ENCODE measurements at places on chromosomes 5 and 9.

DNA sequence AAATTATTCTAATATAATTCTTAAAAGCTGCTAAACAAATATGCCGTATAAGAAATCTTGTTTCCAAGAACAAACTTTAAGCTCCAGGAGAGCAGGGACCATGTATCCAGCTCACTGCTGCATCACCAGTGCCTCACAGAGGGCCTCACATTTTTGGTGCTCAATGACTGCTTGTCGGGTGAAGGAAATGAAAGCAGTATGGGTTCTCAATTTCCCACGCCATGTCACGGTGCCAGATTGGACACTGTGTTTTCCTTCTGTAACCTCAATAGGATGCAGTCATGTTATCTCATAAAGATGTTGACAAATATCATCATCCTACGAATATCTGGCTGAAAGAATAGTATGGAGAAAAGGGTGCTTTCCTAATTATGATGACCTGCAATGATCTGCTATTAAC is 64.7 kb downstream of the POU5F2 start:
- DNase-seq, result no peak

GRCh38 chr5:151134228-151134627 is 23.4 kb downstream of the ANXA6 start:
- DNase-seq, result no peak

DNA sequence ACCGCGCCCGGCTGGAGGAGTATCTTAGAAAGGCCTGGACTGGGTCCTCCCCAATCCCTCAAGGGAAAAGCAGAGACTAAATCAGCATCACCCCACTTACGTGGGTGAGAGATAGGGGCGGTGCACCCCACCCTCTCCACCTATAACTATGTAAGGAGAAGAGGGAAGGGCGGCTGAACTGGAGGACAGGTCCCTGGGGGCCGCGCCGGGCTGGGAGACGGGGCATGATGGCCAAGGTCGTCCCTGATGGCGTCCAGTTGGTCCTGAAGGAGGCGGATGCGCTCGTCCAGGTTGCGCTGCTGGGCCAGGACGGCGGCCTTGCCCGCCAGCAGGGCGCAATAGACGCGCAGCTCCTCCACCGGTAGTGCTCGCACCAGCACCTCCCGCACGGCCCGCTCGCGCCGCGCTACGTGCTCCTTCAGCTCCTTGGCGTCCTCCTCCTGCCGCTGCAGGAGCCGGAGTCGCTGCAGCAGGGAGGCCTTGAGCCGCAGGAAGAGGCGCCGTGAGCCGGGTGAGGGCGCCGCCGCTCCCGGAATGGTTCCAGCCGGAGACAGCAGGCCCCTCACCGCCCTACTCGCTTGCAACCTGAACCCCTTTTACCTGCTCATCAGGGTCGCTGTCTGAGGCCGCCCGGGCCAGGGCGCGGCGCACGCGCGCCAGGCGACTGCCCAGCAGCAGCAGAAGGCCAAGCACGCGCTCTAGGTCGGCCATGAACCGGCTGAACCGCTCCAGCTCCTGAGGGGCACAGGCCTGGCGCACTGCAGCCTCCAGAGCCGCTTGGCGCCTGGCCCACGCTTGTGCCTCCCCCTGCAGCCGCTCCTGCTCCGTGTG is 7.6 kb downstream of the SHROOM1 start:
- no peak for DNase-seq

DNA sequence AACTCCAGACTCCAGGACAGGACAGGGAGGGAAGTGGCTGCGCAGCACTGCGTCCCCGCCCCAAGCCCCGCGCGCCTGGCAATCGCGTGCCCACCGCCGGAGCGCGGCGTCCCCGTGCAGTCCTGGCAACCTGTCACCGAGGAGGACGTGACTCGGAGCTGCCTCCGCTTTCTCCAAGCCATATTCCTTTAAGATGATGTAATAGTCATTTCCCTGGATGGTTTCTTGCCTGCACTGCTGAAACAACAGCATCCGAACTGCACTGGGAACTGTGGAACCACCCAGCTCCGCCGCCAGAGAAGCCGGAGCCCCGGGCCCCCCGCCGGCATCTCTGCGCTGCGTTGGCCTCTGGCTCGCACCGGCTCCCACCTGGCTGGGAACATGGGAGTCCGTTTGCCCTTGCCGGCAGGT is 34.5 kb downstream of the KCTD16 start:
- no peak for DNase-seq

GRCh38 chr5:150291388-150292385 is 2.1 kb upstream of the CAMK2A start:
- DNase-seq, result no peak

DNA sequence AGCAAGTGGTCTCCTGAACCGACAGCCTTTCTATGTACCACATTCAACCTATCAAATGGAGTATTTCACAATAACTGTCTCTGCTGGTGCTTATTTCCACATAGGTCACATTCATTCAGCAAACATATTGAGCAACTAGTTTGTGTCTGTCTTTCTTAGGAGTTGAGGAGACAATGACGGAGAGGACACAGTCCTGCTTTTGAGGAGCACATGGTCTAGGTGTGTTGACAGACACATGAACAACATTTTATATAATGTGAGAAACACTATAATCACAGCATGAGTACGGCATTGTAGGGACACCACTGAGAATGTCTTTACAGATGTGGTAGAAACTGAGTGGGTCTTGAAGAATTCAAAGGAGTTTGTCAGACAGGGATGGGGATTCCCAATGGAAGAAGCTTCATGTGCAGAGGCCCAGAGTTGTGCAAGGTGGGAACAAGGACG is 28.5 kb downstream of the NFIL3 start:
- DNase-seq, result no peak

GRCh38 chr5:179323026-179323870 is 22.0 kb downstream of the ADAMTS2 start:
- no peak for DNase-seq

DNA sequence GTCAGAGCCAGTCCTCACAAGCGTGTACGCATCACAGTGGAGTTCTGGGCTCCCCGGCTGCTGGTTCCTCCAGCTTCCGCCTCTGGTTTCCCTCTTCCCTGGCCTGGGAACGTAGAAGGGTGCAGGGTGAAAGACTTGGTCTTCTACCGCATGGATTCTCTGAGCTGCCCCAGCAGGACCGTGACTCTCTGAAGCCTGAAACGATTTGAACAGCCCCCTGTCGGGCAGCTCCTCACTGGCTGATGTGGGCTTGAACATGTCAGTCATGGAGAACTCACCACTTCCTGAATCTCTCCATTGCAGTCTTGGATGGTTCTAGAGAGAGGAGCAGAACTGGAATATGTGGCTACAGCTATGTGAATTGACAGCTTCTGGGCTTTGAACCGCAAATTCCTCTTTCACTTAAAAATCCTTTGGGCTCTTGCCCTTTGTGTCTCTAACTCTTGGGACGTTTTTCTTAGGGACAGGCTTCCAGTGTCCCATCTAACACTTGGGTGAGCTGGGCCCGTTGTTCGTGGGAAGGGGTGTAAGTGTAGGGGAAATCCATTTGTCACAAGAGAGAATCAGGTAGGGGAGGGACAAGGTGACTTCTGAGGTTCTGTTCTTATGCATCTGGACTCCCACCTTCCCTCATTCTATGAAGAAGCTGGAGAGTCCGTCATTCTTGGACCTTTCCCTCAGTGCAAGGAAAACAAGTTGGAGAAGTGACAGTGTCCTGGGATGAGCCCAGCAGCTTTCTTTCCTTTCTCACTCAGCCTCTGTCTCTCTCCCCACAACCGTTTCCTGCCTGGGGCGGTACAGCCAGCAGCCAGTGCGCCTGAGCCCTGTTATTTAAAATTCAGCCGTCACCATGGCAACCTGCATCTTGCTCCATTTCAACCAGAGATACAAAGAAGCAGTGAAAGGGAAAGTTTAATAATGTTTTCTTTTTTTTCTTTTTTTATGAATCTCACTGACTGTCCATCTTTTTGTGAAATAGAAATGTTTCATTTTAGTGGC is 84.7 kb downstream of the PTTG1 start:
- no peak for DNase-seq

DNA sequence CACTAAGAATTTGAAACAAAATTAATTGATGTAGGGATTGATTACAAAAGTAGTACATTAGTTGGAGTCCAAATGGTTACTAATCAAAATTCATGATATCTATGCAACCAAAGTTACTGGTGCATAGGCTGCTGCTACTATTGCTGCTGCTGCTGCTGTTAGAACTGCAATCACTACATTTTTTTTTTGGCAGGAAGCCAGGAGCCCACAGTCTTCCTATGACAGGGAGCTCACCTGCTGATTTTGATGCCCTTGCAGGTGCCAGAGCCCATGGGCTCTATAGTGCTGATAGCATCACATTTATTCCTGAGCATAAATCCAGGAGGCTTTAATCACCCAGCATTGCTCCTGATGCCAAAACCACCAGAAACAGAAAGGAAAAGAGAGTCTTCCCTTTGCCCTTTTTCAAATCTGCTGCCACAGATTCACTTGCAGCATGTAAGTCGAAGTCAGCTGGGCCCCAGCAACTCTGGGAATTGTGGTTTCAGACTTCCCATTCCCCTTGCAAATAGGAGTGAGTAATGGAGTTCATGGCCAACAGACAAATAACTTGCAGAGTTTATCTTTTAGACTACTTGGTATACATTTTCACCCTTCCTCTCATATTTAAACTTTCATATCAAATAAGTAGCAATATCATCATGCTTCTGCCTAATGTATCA is 17.6 kb downstream of the SLCO6A1 start:
- DNase-seq, result no peak

GRCh38 chr9:12879961-12880360 is 105.1 kb downstream of the LURAP1L start:
- DNase-seq, result no peak

DNA sequence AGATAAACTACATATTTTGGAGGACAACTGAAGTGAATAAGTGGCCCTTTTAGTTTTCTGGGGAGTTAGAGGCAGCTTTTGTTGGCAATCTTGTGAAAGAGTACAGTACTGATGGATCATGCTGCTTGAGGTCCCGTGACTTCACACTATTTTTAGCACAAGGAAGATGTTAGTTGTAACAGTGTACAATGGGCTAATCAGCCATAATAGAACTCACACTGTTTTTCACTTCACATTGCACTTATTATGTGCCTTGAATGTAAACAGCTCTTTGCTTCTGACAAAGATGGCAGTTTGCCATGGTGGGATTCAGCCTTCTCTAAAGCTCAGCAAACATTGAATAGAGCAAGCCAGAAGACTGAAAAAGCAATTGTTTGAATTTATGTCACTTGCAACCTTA is 176.7 kb upstream of the ZNF608 start:
- DNase-seq, result no peak

DNA sequence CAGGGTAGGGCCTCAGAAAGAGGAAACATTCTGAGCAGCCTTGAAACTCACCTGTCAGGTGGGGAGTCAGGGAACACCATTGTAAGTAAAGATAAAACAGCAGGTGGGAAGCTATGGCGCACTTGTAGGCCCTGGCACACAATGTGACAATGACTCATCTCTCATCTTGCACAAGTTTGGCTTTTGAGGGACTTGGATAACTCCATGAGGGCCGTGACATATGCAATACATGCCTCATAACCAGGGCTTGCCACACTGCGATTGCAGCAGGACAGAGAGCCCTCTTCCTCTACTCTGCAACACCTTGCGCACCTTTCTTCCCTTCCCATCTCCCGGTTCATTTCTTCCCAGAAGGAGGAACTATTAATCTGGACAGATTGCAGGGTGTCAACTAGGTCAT is 144.9 kb downstream of the CEP120 start:
- no peak for DNase-seq

GRCh38 chr9:136703276-136703860 is 9.0 kb upstream of the DIPK1B start:
- no peak for DNase-seq

- no peak for DNase-seq
These were observed 145.9 kb downstream of the PRELID2 start for GRCh38 chr5:145689235-145689634.

DNA sequence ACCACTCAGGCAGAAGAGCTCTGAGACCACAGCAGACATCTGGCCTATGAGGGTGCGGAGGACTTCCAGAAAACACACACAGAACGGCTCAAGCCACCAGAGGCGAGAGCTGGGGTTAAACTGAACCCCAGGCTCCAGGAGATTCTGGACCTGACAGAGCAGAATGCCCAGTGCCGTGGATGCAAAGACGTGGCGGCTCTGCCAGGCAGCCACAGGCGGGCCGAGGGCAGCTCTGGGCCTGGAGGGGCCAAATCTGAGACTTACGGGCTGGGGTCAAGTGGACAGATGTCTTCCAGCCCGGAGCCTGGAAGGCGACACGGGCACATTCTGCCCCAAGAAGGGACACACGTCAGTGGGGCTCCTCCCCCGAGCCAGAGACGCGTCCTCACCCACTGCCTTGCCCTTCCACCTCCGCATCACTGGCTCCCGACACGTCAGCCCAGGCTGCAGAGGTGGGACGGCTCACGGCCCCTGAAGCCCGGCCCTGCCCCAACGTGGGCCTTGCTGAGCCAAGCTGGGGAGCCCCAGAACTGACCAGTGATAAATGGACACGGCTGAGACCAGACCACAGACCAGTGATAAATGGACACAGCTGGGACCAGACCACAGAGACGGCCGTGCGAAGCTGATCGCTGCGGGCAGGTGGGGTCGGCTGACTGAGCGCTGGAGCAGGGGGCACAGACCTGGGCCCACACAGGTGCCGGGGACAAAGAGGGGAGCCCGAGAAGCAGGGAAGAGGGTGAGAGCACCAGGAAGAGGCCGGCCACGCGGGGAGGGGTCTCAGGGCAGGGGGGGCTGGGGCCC is 40.9 kb upstream of the NSMF start:
- DNase-seq, result no peak

DNA sequence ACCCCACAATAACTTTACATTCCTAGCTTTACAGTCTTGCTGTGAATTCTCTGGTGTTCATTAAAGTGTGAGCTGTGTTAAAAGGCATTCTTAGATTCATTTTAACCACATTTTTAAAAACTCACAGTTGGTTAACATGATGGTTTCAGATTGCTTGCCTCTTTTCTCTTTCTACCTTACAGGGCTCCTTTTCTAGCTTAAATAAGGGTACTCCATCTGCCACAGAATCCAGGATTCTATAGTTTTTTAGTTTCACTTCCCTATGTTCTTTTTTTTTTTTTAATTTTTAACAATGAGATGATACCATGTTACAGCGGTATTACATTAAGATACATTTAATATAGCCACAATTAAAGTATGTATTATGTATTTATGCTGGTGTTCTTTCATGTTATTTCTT is 3.9 kb upstream of the FBXO4 start:
- DNase-seq, result no peak

- no peak for DNase-seq
These were observed 4.2 kb upstream of the SEMA4D start for GRCh38 chr9:89502038-89502601.

DNA sequence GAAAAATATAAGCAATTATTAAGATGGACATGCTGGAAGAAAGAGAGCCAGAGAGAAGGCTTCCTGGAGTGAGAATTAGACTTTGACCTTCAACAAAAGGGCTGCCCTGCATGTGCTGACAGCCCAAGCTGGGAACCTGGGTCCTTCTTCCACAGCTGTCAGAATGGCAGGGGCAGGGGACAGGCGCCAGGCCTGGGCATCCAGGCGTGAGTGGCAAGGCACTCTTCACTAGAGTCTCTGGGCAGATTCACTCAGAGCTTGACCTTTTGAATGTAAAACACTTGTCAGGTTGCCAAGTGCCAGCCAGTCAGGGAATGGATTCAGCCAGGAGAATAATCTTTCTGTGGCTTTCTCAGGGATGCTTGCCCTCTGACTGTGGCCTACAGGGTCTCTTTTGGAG is 119.1 kb upstream of the CLINT1 start:
- DNase-seq, result no peak

GRCh38 chr9:99050924-99051323 is 54.0 kb upstream of the TGFBR1 start:
- DNase-seq, result no peak

GRCh38 chr5:135448791-135449507 is 1.8 kb upstream of the DCANP1 start:
- no peak for DNase-seq

GRCh38 chr5:112183874-112184273 is 235.2 kb downstream of the EPB41L4A start:
- no peak for DNase-seq

- DNase-seq, result no peak
These were observed 614.7 kb downstream of the CSNK1G3 start for GRCh38 chr5:124126504-124127217.
